ENCODE measurements at places on chromosomes 5 and 9.
A peak's percentile ranks its signal among the peaks of the same experiment; 100 is the strongest.

GRCh38 chr5:170293273-170293672 is 4.3 kb downstream of the LCP2 start:
- no peak for DNase-seq

DNA sequence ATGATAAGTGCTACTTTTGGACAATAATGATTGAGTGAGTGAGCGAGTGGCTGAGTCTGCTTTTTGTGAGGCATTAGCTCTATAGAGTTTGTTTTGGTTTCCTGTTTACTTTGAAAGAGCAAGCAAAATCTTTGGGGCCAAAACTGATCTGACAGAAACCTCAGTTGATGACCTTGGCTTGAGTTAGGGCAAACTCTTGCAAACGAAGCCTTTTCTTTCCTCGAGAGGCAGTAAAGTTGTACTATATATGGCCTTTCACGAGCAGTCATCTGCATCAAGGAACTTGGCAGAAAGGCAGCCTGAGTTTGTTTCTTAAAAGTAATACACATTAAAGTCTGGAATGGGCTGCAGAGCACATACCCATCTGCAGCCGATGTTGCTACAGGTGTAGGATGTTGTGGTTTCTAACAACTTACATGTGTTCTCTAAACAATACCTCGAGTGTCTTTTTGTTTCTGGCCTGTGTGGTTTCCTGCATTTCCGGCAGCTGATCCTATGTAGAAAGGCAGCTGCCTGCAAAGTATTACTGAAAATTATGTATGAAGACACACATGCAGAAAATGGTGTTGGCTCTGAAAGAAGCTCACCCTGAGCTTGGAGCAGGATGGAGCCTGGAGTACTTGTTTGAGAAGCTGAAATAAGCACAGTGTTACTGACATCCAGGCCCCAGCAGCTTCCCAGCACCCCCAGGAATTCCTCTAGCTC is 60.8 kb downstream of the FOXD1 start:
- no peak for DNase-seq

DNA sequence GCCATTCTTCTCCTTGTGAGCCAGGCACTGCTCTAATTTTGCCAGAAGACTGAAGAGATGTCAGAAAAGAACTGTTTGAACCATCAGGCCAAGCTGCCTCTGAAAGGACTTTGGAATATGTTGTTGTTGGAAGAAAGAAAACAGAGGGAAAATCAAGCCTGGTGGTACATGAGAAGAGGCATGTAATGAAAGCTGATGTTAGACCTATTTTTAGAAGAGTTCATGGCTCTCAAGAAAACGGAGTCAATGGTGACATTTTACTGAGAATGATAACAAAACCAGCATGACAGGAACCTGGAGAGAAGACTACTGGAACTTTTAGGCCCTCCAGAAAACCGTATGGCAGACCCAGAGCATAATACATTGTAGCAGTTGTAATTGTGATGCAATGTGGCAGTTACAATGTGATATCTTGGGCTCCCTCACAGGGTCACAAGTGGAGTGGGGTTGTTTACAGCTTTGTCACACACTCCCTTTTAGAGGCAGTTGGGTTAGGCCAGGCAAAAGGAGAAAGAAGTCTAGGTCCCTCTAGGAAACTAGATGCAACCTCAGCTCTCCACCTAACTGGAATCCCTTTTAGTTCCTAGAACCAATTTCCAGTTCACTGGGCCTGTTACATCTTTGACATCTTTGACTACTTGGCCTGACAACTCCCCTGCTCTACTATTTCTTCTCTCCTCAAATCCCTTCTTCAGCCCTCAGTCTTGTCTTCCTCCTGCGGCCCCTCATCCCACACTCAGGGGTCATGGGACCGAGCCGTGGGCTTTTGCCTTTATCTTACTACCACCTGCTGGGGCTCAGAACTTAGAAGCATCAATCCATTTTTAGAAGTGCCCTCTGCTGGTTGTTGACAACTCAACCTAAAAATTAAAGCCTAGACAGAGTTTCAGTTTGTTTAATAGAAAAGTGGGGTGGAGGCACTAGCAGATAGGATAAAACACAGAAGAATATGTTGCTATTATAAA is 61.2 kb upstream of the JAK2 start:
- DNase-seq = peak; percentile 53

GRCh38 chr5:103016167-103016566 is 103.8 kb downstream of the GIN1 start:
- DNase-seq = no peak

- peak; percentile 11 for DNase-seq
Observed at GRCh38 chr5:115180165-115180709, 10.5 kb upstream of the TRIM36 start.

DNA sequence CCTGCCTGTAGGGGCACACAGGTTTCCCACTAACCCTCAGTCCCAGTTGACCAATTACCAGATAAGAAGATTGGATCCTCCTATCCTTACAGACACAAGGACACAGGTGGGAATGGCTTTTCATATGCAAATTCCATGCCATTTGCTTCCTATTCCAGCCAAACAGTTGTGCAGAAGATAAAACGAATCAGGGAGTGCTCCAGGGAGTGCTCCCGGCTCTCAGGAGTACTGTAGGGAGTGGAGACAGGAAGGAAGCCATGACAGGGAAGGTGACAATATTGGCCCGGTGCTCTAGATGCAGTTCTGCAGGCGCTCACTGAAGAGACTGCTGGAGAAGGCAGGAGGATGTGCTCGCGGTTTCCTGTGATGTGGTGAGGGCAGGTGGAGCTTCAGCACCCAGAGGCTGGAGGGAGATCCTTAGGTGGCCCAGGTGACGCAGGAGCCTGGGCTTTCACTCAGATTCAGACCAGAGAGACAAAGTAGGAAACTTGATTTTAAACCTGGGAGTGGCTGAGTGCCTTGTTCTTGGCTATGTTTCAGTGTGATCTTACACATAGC is 260.0 kb downstream of the AUH start:
- no peak for DNase-seq

GRCh38 chr5:149317281-149318048 is 27.8 kb upstream of the GRPEL2 start:
- DNase-seq = peak; percentile 86

- no peak for DNase-seq
Observed at GRCh38 chr9:87558606-87559190, 61.0 kb downstream of the DAPK1 start.

GRCh38 chr5:147310059-147310704 is 75.4 kb downstream of the STK32A start:
- peak; percentile 91 for DNase-seq

DNA sequence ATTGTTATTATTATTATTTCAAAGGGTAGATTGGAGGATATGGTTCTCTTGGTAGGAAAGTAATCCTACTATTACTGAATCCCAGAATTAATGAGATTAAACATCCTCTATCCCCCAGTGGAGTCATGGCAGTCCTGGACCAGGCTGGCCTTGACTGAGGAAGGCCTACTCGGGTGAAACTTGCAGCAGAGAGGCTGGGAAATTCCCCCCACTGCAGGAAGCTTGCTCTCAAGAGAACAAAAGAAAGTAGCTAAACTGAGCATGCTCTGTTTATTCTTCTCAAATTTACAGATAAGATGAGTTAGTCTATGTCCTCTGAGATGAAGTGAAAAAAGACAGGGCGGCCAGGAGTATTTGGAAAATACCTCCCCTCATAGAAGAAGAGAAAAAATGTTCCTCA is 233.9 kb upstream of the RPS23 start:
- DNase-seq = no peak

DNA sequence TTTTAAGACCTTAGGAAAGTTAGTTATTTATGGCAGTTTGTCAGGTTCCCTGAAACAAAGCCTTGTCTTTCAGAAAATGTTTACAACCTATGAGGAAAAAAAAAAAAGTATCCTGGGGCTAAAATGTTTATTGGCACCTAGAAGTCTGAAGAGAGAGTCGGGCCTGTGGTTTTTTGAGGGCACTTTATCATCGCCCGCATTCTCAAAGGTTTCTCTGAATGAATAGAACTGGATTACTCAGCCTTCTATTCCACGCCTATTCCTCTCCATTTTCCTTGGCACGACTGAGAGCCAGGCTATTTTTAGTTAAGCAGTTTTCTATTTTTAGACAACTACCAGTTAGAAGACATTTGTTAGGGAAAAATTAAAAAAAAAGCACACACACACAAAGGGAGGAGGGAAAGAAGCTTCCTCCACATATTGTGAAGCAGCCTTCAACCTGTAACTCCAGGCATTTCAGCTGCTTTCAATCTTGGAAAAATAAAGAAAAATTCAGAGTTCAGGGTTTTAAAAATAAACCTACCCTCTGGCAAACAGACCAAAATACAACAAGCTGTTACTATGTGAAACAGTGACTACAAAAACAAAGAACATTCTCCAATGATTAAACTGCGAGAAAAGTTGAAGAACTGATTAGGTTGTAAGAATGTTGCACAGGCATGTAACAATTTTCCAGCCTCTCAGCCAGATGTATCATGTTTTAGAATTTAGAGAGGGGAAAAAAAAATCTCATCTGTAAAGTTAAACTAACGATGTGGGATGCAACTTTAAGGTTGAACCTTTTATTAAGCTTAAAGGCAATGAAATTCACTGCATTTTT is 97.0 kb downstream of the MEF2C start:
- peak; percentile 95 for DNase-seq

DNA sequence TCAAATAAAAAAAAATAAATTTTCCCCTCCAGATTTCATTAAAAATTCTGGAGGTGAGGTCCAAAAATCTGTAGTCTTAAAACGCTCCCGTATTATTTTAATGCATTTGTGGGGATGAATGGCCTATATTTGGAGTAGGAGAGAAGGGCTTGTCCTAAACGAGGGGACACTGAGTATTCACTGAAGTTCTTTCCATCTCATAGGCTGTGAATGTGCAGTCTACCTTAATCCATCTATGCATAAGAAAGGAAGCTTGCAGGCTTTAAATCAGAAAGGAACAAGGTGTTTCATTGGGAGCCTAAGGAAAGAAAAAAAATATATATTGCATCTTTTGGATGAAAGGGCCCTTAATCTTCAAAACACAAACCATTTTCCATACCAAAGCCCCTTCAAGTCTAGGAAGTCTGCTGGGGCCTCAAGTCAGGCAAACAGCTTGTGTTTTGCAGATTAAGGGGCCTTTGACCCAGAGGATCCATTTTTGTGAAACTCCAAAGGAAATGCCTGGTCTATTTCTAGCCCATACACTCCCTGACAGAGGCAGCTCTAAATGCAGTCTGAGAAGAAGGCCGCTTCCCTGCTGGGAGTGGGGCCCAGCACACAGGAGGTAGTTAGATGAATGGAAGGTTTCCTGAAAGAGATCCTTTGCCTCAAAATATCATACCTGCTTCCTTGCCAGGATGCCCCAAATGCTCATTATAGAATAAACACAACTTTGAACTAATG is 35.6 kb downstream of the BRINP1 start:
- no peak for DNase-seq

GRCh38 chr5:113132564-113132963 is 156.0 kb downstream of the DCP2 start:
- DNase-seq = no peak

Measured in PC-3 (cell line).